ENCODE measurements at places on chromosomes 5 and 9. TPM values are rescaled to one million over a fixed set of nuclear protein-coding genes. Genes with fewer than 3 reads are reported as not detected.
A peak's percentile ranks its signal among the peaks of the same experiment; 100 is the strongest.

DNA sequence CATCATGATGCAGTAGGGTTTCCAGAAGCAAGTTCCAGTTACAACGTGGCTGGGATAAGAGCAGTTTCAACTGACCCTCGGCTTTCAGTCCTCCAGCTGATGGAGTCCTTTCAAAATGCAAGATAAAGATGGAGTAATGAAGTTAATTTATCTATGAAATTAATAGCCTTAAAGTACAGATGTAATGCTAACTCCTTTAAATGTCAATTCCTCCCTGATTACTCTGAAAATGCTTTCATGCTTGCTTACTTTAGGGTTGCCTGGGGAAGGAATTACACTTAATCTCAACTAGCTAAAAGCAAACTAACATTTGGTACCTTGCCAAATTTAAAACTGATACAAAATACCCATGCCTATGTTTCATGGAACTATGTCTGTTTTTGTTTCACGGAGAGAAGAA, 178.4 kb downstream of the KIAA0825 start:
- DNase-seq = no peak

GRCh38 chr9:115923410-115923809, 230.2 kb upstream of the PAPPA start:
- DNase-seq = no peak

- DNase-seq = no peak
Measured at GRCh38 chr9:113506090-113506589, 42.6 kb downstream of the RGS3 start.

DNA sequence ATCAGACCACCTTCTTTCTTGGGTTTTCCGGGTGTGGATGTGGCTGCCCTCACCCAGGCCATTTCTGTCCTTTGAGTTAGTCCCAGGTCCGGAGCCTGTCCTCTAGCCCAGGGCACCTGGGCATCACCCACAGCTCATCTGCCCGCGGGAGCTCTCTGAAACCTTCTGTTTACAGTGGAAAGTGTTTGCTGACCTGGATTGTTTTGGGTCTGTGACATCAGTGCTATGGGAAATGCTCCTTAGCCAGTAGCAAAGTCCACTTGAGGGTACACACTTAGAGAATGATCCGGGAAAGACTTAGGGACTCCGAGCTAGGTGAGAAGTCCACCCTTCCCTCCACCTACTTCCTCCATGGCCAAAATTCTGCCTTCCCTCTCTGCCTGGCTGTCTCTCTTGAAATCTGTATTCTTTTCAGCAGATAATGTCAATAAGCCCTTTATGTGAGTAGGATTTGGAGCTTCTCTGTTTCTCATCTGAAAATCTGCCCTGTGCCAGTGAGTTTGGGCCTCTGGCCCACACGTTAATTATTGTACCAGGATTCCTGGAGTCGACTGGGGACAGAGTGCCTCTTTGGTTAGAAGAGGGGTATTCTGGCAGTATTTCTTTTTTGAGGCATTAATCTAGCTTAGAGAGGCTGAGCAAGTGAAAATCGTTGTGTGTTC, 19.9 kb downstream of the ABLIM3 start:
- DNase-seq = no peak

DNA sequence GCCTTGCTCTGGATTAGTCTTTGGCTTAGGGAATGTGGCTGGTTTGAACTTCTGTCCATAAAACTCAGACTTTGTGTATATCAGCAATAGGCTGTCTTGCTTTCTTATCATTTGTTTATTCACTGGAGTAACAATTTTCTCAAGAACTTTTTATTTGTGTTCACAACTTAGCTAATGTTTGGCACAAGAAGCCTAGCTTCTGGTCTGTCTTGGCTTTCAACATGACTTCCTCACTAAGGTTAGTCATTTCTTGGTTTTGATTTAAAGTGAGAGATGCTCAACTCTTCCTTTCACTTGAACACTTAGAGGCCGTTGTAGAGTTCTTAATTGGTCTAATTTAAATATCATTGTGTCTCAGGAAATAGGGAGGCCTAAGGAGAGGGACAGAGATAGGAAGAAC, 4.9 kb downstream of the FBXO38 start:
- DNase-seq = no peak

- no peak for DNase-seq
Measured at GRCh38 chr5:173753307-173754168, 134.6 kb upstream of the CPEB4 start.

DNA sequence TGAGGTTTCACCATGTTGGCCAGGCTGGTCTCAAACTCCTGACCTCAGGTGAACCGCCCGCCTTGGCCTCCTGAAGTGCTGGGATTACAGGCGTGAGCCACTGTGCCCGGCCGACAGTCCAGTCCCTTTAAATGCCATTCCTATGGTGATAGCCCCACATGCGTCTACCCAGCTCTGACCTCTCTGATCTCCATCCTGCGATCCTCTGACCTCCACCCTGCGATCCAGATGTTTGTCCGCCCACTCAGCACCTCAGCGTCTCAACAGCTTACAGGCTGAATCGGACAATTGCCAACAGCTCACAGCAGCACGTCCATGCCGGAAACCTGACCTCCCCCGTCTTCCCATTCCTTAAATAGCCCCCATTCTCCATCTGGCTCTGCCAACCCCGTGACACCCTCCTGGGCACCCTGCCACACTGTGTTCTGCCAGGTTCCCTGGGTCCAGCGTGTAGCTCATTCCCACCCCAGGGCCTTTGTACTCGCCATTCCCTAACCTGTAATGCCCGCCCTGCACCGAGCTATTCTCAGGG, 44.0 kb upstream of the RNU6ATAC start:
- no peak for DNase-seq

DNA sequence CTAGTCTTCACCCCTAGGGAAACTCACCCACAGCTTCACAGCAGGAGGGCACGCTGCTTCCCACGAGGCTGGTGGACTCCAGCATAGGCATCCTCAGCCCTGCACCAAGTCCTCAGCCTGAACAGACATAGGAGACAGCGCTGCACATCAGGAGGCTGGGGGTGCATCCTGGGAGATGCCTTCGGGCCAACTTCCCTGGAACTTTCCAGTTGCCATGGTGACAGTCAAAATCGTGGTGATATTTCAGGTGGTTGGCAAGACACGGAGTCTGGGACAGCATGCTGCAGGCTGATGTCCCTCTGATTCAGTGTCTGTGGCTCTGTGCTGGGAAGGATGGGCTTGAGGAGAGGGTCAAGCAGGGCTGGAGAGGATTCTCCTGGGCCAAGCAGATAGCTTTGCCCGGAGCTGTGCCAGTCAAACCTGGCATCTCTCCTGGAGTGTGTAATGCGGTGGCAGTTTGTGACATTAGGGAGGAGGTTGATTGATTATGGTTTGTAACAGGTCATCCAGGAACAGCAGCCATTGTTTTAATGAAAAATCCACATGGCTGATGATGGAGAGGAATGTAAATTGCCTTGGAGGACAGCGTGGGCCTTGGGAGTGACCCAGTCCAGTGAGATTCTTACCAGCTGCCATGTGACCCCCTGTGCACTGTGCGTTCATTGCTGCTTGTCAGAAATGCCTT, 35.6 kb upstream of the SEMA4D start:
- no peak for DNase-seq

DNA sequence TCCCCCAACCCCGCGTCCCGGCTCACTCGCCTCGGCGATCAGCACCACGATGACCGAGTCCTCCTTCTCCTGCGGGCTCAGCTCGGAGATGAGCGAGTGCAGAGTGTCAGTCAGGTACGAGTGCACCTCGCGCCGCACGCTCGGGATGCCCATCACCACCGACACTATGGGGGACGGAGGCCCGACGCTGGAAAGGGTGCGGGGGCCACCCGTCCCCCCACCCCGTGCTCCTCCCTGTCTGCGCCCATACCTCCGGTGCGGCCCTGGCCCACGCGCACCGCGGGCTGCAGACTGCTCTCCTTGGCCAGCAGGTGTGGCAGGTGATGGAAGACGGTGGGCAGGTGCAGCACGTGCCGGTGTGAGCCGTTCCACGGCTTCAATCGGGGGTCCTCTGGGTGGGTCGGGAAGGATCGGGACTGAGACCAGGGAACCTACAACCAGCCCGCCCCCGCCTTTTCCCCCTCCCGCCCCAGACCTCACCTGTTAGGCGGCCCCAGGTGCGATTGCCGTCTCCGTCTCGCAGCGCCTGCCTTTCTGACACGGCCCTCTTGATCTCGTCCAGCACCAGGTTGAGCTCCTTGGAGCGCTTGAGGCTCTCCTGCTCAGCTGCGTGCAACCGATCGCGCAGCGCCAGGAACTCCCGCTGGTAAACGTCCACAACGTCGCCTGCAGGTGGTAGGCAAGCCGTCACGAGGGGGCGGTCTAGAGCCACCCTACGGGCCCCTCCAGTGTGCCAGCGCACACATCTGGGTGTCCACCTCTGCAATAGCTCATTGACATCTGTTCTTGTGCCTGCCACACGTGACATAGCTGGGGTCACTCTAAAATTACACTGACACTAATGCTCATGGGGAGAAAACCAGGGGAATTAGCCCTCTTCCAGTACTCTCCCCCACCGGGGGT, 5.1 kb downstream of the MGAT4B start:
- no peak for DNase-seq

- DNase-seq = no peak
Measured at GRCh38 chr5:55618318-55618717, 83.6 kb upstream of the PLPP1 start.

- DNase-seq = no peak
Measured at GRCh38 chr9:6086006-6086655, 70.7 kb upstream of the RANBP6 start.

DNA sequence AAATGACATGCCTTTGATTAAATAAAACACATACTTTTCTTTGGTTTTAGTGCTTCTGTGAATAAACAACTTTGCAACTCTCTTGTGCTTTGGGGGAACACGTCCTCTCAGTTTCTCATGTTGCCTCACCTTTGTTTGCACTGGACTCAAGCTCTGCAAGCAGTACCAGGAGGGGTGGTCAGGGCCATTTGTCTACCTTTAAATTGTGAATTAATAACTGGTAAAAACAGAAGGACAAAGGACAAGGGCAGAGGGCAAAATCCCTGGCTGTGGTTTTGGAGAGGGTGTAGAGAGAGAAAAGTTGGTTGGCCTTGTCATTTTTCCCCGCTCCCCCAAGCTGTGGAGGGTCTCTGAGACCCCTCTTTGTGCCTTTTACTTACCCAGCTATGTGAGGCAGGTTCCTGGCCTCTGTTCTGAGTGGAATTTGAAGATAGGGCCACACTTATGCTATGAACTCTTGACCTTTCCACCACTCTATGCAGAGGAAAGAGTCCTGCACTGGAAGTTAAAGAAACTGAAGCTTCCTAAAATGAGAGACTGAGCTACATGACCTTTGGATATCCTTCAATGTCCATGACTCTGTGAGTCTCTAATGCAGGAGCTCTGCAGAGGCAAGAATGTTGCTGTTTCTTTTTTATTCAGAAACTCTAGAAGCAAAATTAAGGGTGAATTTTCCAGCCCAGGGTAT, 55.1 kb upstream of the MOCS2 start:
- DNase-seq = no peak

DNA sequence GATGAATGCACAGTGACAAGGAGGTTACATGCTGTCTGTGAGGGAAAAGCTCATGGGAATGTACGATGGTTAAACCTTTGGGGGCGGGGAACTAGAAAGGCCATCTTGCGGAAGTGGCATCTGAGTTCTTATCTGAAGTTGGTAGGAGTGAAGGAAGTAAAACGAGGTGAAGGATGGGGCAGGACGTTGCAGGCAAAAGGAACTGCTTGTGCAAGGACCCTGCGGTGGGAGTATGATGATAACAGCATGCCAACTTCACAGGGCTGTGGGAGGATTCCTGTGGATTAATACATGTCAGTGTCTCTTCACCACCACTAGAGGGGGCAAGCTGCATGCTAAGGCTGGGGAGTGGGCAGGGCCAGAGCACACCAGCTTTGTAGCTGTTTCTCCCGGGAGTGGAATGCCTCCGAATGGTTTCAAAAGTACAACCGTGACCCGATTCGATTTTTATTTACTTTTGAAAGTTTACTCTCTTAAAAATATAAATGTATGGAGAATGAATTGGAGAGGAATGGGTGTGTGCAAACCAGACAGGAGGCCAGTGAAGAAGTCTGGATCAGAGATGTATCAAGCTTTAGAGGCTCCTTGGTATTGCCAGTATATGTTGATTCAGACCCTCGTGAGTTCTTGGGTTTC, 62.5 kb downstream of the CYFIP2 start:
- peak; percentile 68 for DNase-seq

- DNase-seq = no peak
Measured at GRCh38 chr5:56856541-56857178, 41.3 kb downstream of the MAP3K1 start.

DNA sequence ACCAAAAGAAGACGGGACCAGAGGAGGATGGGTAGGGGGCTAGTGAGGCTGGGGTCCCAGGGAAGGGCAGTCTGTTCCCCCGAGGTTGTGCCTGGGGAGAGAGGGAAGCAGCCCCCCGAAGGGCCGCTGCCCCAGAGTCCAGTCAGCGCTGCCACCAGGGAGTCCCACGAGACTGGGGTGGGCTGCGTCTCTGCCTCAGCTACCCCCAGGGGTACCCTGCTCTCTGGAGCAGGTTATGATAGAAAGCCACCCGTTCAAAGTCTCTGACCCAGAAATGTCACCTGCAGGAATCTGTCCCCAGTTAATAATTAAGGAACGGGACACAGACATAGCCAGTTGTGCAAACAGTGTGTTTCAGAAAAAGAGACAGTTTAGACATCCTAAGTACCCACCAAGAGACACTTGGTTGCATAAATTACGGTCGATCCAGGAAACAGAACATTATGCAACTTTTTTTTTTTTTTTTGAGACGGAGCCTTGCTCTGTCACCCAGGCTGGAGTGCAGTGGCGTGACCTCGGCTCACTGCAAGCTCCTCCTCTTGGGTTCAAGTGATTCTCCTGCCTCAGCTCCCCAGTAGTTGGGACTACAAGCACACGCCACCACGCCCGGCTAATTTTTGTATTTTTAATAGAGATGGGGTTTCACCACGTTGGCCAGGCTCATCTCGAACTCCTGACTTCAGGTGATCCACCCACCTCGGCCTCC, 10.7 kb upstream of the AGPAT2 start:
- DNase-seq = no peak

DNA sequence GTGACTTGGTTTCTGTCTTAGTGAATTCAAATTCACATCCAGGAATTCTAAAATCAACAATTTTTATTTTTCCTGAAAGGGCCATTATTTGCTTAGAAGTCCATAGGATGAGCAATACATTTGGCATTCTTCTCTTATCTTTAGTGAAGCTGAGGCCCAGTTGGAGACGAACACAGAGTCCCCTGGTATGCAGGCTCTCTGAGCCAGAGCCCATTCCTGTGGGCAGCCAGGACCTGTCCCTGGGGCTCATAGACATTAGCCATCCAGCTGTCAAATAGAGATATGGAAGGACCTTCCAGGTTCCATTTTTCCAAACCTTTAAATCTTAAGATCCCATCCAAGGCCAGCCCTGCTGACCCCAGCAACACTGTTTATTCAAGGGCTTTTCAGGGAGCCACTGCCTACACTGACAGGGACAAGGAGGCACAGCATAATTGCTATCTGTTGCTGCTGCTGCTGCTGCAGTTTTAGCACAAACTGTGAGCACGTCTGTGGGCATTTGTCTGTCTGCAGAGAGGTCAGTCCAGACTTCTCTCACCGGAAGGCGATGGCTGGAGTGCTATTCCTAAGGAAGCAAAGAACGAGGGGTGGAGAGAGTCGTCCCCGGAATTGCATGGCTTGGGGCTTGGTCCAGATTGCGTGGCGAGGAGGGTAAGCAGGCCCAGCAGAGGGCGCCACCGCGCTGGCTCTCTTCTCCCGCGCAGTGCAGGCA, 639.0 kb downstream of the CCDC171 start:
- DNase-seq = peak; percentile 85

PPP3R2 gene
- not detected for total RNA-seq

ESM1 gene
- not detected for total RNA-seq

PRUNE2 gene
- total RNA-seq = 28.5 TPM

ATOSB gene
- total RNA-seq = 19.6 TPM

CDX1 gene
- not detected for total RNA-seq

PTCH1 gene
- total RNA-seq = 5.4 TPM

PARP8 gene
- 6.6 TPM for total RNA-seq

CNTNAP3 gene
- 18.9 TPM for total RNA-seq

ENTREP1 gene
- total RNA-seq = 12.1 TPM

SHOC1 gene
- total RNA-seq = not detected

MRPL50 gene
- total RNA-seq = 12.5 TPM

BRINP1 gene
- 0.78 TPM for total RNA-seq
